ENCODE measurements at places on chromosomes 2 and 18. TPM values are rescaled to one million over a fixed set of nuclear protein-coding genes. Genes with fewer than 3 reads are reported as not detected.

Gene GRHL1
- total RNA-seq, result 11.7 TPM

Gene LRRFIP1
- total RNA-seq, result 152 TPM

GRCh38 chr2:44360749-44361329 is 455 bp downstream of the PREPL start:
- DNase-seq, result peak; percentile 24

GRCh38 chr2:97735161-97735561 is 21.8 kb downstream of the ZAP70 start:
- DNase-seq, result no peak

- no peak for DNase-seq
Measured at GRCh38 chr2:20484810-20485611, 38.1 kb downstream of the RHOB start.

- peak; percentile 80 for DNase-seq
Measured at GRCh38 chr2:88016086-88016959, at the start of gene RNU2-63P. RNU2-63P (minus strand) TSS chr2:88016547.

Measured in Calu3 (cell line).